Stimulated activated CD8-positive, alpha-beta memory T cell treated with anti-CD3 and anti-CD28 coated beads, Interleukin-4, amount 100 ng/mL, for 4 hours (primary cell): ENCODE measurements at places on chromosomes 5 and 9.

GRCh38 chr5:16585041-16585667 lies 31.6 kb downstream of the RETREG1 start:
- DNase-seq, result no peak

DNA sequence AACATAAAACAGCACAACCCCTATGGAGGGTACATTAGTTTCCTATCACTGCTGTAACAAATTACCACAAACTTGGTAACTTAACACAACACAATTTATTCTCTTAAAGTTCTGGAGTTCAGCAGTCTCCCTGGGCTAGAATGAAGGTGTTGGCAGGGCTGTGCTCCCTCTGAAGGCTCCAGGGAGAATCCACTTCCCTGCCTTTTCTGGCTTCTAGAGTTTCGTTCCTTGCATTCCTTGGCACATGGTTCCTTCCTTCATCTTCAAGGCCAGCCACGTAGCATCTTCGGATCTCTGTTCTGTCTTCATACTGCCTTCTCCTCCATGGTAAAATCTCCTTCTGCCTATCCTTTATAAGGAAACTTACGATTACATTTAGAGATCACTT lies 25.0 kb upstream of the GSN start:
- no peak for DNase-seq

DNA sequence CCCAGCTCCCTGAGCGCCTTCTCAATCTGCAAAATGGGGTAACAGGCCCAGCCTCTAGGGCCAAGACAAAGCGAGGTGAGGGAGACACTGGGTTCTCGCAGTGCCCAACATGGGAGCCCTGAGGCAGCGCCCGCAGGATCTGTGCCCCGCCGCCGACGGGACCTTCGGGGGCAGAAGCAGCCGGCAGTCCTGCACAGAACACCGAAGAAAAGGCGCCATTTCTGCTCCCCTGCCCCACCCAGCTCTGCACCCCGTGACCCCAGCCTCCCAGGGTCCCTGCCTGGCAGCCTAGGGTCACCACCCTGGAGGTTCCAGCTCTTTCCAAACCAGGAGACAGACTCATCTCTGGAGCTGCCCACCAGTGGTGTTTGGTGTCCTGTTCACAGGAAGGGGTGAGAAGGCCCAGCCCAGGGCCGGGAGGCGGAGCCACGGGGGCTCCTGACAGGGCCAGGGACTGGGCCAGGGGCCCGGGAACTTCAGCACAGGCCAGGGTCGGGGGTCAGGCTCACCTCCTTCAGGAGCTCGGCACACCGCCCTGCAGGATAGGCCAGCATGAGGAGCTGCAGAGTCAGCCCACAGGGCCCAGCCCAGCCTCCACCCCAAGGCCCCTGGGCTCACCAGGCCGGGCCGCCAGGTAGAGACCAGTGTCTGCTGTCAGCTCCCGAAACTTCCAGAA lies 3.3 kb downstream of the LCN8 start:
- no peak for DNase-seq

DNA sequence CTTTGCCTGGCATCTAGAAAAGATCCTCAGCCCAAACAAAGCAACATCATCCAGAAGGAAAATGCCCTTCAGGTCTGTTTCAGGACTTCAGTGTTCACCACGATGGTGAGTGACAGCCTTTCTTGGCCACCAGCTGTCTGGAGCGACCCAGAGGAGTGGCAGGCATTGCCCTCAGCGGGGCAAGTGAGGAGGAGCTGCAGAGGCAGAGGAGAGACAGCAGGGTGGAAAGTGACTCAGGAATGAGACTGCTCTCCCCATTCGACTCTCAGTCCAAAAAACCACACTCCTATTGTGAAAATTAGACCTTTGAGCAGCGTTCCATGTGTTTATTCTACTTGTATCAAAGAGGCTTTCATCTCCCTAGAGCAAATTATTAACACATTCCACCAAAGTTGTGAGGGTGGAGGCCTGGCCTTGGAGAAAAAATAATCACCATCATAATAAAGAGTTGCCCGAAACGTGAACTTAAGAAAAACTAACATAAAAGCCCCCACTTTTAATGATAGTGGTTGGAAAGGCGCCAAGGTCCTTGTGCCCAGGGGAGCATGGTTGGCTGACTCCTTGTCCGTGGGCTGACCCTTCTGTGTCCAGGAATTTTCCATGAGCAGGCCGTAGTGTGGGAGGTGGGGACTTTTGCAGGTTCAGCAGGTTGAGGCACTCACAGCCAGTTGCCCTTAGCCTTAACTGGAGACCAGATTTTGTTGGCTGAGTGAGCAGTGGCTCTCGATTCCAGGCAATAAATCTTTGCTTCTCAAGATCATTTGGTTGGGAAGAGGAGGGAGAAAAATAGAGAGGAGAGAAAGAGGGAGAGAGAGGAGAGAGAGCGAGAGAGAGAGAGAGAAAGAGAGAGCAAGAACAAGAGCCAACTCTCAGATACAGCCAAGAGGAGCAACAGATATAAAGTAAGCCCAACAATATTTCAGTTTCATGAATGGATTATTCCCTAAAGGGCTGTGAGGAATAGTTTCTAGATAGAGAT lies 125.9 kb upstream of the ANKRD55 start:
- no peak for DNase-seq

- no peak for DNase-seq
Observed at GRCh38 chr5:165321912-165322311, 1816.5 kb downstream of the MAT2B start.

GRCh38 chr9:71552480-71552879 lies 215.8 kb downstream of the CEMIP2 start:
- DNase-seq, result no peak

GRCh38 chr5:90071066-90071465 lies 338.5 kb downstream of the CETN3 start:
- DNase-seq, result no peak

DNA sequence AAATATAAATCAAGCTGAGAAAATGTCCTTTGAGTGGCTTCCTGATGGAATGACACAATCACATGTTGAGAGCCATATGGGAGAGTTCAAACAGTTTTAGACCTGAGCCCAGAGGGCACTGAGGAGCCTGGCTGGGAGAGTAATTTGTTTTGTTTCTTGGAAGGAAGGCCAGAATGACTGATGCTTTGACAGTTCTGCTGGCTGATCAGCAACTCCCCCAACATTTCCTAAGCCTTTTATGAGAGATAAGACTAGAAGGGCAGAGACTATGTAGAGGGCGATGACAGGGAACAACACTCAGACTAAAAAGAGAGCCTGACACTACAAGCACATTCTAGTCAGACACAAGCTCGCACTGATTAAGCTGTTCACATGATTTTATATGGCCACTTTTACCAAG lies 169.2 kb downstream of the COX7C start:
- DNase-seq, result no peak

DNA sequence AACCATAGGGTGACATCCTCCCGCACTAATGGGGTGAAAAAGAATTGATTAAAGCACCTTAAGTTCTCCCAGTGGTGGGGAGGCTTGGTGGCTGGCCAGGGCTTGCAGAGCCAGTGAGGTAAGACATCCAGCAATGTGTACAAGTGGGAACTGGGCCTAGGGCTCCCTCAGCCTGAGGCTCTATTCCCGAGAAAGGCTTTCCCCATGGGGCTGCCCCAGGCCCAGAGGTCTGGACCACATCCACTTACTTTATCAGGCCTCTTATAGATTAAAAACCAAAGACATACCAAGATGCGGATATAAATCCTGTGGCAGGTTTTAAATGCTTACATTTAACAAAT lies 35.3 kb downstream of the C5orf15 start:
- DNase-seq, result no peak

DNA sequence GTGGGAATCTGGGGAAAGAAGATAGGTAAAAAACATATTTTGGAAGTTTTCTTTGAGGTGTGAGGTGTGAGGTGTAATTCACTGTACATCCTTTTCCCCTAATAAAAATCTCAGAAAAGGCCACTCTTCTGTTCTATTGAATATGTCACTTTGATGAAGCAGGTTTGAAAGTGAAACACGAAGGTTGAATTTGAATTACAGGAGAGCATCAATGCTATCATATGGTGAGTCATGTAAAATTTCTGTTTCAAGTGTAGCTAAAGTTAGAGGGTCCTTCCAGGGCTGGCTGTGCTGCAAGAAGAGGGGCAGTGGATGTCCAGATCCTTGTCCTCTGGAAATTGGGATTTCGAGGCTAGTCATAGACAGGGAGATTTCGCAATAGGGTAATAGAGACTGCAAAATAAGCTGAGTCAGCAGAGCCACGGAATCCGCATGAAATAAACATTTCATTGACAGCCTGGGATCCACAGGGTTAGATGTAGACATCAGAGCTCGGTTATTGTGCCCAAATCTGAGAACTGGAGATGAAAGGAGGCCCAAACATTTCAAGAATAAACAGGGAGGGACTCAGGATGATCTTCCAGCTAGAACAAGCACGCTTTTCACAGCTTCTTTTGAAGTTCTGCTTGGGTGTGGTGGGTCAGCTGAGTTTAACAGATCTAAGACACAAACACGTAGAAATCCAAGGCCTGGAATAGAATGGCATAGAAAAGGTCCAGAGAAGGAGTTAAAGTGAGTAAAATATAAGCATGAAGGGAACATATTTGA lies 194.4 kb upstream of the CDKN2B start:
- DNase-seq, result no peak
